ENCODE measurements at places on chromosomes 11 and 22. TPM values are rescaled to one million over a fixed set of nuclear protein-coding genes. Genes with fewer than 3 reads are reported as not detected.

FAM111B gene
- 38.8 TPM for total RNA-seq

SCO2 gene
- 4.1 TPM for total RNA-seq

IL18 gene
- total RNA-seq, result not detected

C11orf97 gene
- not detected for total RNA-seq

MAPK8IP1 gene
- 0.91 TPM for total RNA-seq

PLEKHB1 gene
- total RNA-seq, result 7.3 TPM

FGF4 gene
- total RNA-seq, result not detected

RHOD gene
- 1.5 TPM for total RNA-seq

MUC6 gene
- not detected for total RNA-seq

CAPN5 gene
- 0.99 TPM for total RNA-seq

PLXNB2 gene
- total RNA-seq, result 12.0 TPM

PRG3 gene
- not detected for total RNA-seq

GAB4 gene
- total RNA-seq, result not detected

SYT8 gene
- total RNA-seq, result not detected

MRGPRX4 gene
- not detected for total RNA-seq

AQP11 gene
- 0.46 TPM for total RNA-seq

UFD1 gene
- 90.1 TPM for total RNA-seq

NRIP3 gene
- 1.3 TPM for total RNA-seq

RFPL2 gene
- total RNA-seq, result 0.10 TPM

GTSE1 gene
- 35.7 TPM for total RNA-seq

INS gene
- not detected for total RNA-seq

All from activated CD8-positive, alpha-beta memory T cell treated with anti-CD3 and anti-CD28 coated beads for 36 hours (primary cell).